ENCODE measurements at places on chromosomes 11 and 22. TPM values are rescaled to one million over a fixed set of nuclear protein-coding genes. Genes with fewer than 3 reads are reported as not detected.

- DNase-seq: no peak
These were observed 155.1 kb upstream of the CADM1 start for GRCh38 chr11:115659061-115659963.

GRCh38 chr11:116517077-116517476 is 255.7 kb downstream of the BUD13 start:
- no peak for DNase-seq

GRCh38 chr11:488579-488978 is 18.5 kb downstream of the RNH1 start:
- no peak for DNase-seq

Gene ISX
- total RNA-seq: not detected

GRCh38 chr11:70503468-70504221 is 105.3 kb downstream of the CTTN start:
- no peak for DNase-seq

Gene SCN3B
- total RNA-seq: 0.57 TPM

Gene CENPM
- total RNA-seq: 7.3 TPM

- DNase-seq: no peak
These were observed 9.7 kb downstream of the MRTFA start for GRCh38 chr22:40626851-40627250.

Gene NCF4
- total RNA-seq: 5.4 TPM

GRCh38 chr22:49994361-49995040 is 18.1 kb downstream of the IL17REL start:
- no peak for DNase-seq

GRCh38 chr11:90179923-90180322 is 42.9 kb downstream of the CHORDC1 start:
- DNase-seq: no peak

GRCh38 chr11:71542879-71543777 is 5.1 kb upstream of the KRTAP5-9 start:
- no peak for DNase-seq

Gene OR52W1
- total RNA-seq: not detected

GRCh38 chr11:64834723-64835615 is 9.5 kb downstream of the CDC42BPG start:
- no peak for DNase-seq

Gene CLTCL1
- total RNA-seq: 8.2 TPM

GRCh38 chr11:126918556-126918955 is 82.0 kb downstream of the KIRREL3 start:
- no peak for DNase-seq

GRCh38 chr11:30346068-30346688 is 23.3 kb downstream of the ARL14EP start:
- no peak for DNase-seq

Data from lower leg skin (tissue), 4 donors.